ENCODE measurements at places on chromosomes 12 and 14. TPM values are rescaled to one million over a fixed set of nuclear protein-coding genes. Genes with fewer than 3 reads are reported as not detected.
A peak's percentile ranks its signal among the peaks of the same experiment; 100 is the strongest.

Gene TSHR
- 0.31 TPM for total RNA-seq

Gene SSPN
- total RNA-seq = 94.0 TPM

Gene C12orf50
- 0.09 TPM for total RNA-seq

- DNase-seq = peak; percentile 69
Measured at GRCh38 chr14:69643430-69644200, 32.2 kb downstream of the SUSD6 start.

DNA sequence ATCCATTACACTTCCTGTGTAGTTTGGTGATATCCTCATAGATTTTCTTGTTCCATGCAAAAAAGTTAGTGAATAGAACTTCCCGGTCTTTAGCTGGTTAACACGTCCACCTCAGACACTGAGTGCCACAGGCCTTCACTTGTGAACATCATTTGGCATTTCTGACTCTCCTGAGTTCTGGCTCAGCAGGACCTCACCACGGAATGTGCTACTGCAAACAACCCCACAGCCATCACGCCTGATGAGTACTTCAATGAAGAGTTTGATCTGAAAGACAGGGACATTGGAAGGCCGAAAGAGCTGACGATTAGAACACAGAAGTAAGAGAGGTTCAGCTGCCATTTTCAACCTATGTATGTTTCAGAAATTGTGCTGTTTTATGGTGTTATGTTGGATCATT, 20.0 kb downstream of the C12orf76 start:
- no peak for DNase-seq

GRCh38 chr12:2117541-2117940, 64.8 kb downstream of the CACNA1C start:
- no peak for DNase-seq

DNA sequence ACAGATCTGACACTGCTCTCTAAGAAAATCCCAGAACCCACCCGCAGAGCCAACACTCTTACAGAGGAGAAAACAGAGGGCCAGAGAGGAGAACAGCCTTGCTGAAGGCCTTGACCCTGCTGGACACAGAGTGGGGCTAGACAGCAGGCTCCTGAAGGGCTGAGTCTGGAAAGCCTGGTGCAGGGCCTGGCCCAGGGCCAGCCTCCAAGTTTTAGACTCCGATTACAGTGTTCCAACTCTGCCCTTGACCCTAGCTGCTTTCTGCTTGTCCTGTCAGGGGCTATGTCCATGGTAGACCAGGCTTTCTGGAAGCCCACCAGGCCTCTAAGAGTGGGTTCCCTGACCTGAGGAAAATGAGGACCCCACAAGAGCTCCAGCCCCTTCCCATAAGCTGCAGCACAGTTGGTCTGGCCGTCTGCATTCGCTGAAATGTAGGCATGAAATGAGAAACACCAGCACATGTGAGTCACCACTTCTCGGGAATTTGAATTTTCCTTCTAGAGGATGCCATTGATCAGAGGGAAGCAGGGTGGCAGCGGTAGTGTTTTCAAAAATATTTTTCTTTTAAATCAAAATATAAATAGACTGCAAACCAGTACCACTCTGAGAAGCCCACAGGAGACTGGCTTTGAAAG, 154.4 kb downstream of the CALM1 start:
- no peak for DNase-seq

DNA sequence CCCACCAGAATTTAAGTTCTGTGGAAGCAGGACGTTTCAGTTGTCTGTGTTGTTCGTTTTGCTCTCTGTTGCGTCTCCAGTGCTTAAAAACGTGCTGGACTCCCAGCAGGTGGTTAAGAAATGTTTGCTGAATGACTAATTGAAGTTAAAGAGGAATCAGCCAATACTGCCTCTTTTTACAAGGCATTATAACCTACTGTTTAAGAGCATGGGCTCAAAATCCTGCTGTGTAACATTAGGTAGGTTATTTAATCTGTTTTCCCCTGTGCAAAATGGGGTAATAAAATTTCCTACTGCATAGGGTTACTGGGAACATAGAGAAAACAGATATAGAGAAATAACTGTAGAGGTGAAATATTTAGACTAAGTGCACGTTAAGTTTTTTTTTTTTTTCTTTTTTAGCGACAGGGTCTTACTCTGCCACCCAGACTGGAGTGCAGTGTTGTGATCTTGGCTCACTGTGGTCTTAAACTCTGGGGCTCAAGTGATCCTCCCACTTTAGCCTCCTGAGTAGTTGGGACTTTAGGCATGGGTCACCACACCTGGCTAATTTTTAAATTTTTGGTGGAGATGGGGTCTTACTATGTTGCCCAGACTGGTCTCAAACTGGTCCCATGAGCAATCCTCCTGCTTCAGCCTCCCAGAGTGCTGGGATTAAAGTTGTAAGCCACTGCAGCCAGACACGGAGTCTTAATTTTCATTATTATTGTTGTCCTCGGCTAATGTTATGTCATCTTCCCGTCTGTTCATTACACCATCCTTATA, 139.4 kb upstream of the PRICKLE1 start:
- no peak for DNase-seq

- peak; percentile 64 for DNase-seq
Measured at GRCh38 chr12:47813511-47814196, 6.0 kb downstream of the HDAC7 start.

- no peak for DNase-seq
Measured at GRCh38 chr14:101198398-101199027, 295.0 kb upstream of the RTL1 start.

Measured in muscle of leg (tissue), 16 donors.